CD4-positive, alpha-beta T cell treated with Interleukin-4 for 1 hour (primary cell): ENCODE measurements at places on chromosomes 3 and 15.
A peak's percentile ranks its signal among the peaks of the same experiment; 100 is the strongest.

DNA sequence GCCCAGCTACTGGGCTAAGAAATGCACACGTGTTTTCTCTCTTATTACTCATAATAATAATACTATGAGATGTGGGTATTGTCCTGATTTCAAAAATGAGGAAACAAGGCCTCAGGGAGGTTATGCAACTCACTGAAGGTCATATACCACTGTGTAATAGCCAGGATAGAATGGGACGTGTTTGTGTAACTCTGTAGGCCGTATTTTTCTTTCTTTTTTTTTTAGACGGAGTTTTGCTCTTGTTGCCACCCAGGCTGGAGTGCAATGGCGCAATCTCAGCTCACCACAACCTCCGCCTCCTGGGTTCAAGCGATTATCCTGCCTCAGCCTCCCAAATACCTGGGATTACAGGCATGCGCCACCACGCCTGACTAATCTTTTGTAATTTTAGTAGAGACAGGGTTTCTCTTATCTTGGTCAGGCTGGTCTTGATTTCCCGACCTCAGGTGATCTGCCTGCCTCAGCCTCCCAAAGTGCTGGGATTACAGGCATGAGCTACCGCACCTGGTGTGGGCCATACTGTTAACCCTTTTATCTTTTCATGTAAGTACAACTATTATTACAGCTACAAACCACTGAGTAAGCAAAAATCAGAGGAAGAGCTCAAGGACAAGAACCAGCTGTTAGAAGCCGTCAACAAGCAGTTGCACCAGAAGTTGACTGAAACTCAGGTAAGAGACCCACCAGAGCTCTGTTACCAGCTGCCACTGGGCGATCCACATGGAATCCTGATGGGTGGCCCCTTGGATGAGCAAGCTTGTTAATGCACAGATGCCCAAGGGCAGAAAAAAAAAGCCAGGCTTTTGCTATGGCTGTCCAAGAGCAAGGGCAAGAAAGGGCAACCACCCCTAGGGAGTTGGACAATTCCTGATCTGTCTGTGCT is 6.7 kb downstream of the KNSTRN start:
- DNase-seq: peak; percentile 36

DNA sequence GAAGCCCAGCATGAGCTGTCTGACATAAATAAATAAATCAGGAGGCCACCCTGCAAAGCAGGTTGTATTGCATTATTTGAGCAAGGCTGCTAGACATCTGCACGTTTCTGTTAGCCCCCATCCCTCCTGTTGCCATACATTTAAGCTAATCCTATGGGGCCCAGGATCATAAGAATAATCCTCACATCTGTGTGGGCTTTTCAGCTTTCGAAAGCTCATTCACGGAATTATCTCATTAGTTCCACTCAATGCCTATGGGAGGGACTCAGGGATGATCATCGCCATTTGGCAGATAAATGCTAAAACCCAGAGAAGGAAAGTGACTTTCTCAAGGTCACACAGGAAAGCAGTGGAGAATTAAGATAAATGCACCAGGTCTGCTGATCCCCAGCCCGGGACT is 123.4 kb downstream of the TLE3 start:
- no peak for DNase-seq

DNA sequence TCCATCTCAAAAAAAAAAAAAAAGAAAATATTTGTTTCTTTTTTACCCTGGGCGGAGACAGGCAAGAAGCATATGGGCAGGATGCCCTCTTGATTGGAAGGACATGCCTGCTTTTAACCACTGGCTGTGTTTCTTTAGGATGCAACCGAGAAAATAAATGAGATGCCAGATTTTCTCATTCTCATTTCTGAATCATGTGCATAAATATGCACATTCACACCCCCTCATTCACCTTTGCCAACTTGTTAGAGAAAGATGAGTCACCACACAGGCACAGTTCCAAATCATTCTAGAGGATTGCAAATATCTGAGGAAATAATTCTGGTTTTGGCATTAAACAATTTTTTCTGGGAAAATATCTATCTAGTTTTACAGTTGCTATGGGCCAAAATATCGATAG is 3.3 kb downstream of the LIPH start:
- DNase-seq: no peak

- DNase-seq: no peak
Measured at GRCh38 chr15:93587059-93587521, 498.1 kb upstream of the RGMA start.

DNA sequence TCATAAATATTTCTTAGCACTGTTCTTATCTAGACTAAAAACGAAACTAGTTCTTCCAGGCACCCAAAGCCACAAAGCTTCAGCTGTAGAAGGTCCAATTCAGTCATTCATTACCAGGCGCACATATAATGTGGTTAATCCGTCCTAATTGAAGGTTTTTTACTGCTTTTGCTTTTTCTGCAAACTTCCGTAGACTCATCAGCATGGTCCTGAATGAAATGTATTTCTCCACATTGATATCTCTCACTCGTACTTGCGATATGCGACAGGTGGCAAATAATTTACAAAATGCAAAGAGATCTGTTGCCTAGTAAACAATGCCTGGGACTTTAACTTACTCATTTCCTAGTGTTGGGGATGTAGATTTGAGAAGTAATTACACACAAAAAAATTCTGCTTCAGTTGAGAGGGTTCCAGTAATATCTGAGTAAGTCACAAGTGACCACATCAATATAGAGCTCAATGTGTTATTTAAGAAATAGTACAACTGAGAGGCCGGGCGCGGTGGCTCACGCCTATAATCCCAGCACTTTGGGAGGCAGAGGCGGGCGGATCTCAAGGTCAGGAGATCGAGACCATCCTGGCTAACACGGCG is 75.0 kb upstream of the MBNL1 start:
- peak; percentile 29 for DNase-seq

- no peak for DNase-seq
Measured at GRCh38 chr15:87349181-87349580, 907.4 kb downstream of the NTRK3 start.

DNA sequence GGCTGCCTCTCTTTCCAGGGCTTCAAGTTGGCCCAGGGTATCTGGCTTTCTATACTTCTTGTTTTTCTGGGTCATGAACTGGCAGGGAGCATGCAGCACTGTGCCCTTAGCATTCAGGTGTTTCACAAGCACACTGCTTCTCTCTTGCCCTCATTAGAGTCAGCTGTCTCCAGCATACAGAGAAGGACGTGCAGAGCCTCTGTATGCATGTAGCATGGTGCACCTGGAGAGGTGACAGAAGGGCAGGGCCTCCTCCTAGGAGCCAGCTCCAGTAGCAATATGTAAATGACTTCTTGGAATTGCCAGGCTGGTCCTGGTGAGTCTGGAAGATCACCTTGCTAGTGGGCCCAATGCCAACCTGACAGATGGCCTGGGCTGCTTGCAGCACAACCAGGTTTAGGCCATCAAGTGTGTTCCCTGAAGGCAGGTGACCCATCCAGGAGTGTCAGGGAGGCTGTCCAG is 44.8 kb upstream of the ATP2C1 start:
- DNase-seq: no peak

DNA sequence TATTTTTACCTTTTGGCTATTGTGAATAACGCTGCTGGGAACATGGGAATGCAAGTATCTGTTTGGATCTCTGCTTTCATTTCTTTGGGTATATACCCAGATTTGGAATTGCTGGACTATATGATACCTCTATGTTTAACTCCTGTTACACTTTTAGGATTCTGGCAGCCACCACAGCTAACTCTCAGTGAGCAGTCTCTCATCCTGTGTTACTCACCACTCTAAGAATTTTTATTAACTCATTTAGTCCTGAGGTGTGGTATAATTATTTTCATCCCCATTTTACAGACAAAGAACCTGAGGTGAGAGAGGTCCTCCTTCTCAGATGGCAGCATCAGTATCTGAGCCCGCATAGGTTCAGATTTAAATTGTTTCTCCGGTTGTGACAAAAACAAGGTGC is 1.1 kb downstream of the SPATA12 start:
- no peak for DNase-seq

- DNase-seq: peak; percentile 26
Measured at GRCh38 chr3:128763967-128764366, 38.0 kb downstream of the RAB7A start.

DNA sequence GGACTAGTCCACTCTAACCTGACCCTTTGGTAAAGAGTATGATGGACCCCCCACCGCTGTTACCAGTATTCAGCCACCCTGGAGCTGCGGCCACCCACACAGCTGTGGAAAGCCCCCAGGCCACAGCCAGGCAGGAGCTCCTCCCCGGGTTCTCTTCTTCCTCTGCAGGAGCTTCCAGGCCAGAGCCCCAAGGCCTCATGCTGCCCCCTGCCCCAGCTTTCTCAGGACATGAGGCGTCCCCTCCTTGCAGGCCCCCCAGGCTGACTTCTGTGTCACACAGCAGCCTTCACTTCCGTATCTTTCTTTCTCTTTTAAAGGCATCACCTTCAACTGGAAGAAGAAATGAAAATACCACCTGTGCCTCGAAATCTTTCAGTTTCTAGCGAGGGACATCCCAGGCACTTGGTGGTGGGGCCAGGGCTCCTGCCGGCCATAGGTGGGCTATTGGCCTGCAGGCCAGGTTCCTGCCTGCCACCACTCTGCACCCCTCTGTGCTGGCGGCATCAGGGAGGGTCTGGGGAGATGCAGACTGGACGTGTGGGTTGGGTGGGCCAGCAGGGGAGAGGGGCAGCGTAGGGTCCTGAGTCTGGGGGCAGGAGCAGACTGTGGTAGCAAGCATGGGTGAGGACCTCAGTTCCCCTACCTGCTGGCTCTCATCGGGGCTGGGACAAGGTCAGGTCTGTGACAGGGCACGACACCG is 19.9 kb downstream of the KLF13 start:
- peak; percentile 33 for DNase-seq

DNA sequence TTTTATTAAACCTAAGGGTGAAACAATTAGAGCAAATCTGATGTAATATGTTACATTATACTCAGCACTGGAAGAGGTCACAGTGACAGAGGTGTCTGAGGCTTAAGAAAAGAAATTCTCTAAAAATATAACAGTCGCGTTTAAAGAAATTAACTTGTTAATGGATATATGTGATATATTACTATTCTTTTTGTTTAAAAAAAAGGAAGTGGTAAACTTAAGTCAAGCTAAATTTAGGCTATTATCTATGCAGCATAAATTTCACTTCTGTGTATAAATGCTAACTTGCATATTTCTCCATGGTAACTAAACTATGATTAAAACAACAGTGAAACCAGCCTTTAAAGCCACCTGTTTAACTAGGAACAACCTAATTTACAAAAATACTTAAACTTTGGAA is 191.3 kb downstream of the FOXP1 start:
- no peak for DNase-seq

DNA sequence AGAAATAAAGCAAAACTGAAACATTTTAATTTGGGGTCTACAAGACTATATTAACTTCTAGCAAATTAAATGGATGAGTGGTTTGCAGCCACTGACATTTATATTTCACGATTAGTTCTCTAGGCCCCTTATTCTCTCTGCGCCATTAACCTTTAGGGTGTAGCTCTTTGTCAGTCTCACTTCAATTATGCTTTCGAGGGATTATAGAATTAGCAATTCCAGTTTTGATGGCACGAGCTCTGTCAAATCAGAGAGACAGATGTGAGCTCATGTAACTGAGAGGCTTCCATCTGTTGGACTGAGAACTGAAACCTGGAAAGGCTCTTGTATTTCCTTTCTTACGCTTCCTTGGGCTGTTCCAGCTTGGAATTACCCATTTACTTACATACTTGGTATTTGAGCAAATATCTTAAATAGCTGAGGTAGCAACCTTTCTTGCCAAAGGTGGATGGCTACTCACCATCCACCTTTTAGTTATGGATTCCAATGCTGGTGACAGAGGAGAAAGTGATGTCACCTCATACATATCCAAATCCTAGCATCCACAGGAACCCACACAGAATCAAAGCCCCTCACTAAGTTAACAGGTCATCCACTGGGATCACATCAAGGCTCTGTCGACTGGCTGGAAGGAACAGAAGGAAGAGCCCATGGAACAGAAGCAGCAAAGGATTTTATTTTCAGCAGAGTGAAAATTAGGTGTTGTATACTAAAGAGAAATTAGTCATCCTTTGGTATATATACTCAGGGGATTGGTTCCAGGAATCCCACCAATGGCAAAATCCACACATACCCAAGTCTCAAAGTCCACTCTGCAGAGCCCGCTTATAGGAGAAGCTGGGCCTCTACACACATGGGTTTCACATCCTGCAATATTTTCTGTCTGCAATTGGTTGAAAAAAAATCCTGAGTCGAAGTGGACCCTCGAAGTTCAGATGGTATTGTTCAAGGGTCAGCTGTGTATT is 20.8 kb downstream of the VGLL4 start:
- no peak for DNase-seq

DNA sequence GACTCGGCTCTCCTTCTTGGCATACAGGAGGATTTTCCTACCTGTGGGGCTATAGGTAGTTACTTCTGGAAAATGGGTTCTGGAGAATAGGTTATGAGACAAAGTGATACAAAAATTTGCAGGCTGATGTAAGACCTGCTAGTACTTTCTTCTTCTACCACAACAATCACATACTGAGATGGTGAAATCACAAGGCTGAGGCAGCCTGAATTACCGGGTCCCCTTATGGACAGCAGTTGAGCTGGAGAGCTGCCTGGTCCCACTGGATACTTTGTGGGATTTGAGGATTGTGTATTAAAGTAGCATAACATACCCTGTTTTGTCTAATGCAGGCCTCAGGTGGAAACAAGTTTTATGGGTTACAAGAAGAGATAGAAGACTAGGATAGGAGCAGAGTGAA is 86.5 kb upstream of the FAM98B start:
- no peak for DNase-seq

GRCh38 chr3:169623971-169624370 is 39.5 kb downstream of the MECOM start:
- DNase-seq: no peak

DNA sequence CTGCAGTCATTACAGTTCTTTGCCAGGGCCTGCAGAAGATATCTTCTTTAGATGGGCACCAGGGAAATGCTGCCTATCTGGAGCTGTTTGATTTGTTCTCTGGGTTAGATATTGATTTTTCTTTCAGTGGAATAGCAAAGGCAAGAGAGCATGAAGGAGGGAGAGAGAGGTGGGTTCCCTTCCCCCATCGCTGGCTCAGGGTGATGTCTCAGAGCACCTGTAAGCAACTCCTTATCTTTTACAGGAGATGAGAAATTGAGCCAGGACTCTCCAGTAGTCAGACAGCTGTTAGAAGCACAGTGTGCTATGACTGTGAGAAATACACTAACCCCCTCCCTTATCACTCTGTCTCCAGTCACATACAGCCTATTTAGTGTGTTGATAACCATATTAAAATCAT is 89.3 kb upstream of the SLC24A5 start:
- DNase-seq: no peak

DNA sequence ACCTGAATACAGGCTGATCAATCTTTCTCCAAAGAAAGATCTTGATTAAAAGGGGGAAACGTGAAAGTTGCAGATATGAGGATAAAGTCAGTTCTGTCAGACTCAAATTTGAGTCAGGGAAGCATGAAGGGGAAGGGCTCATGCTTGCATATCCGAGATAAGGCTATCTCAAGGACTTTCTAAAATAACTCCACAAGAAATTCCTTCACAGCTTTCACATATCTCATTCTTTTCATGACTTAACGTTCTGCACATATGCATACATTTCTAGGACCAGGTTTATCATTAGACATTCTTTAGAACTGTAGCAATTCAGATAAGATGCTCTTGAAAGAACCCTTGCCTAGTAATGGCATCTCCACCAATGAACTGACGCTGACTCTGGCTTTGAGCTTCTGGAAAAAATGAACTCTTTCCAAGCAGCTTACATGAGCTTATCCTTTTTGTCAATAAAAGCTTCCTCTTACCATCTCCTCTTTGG is 15.9 kb downstream of the SH3GL3 start:
- DNase-seq: no peak
